ENCODE measurements at places on chromosomes 12 and 14.

- DNase-seq: no peak
Measured at GRCh38 chr12:66140731-66141130, 10.2 kb upstream of the LLPH start.

DNA sequence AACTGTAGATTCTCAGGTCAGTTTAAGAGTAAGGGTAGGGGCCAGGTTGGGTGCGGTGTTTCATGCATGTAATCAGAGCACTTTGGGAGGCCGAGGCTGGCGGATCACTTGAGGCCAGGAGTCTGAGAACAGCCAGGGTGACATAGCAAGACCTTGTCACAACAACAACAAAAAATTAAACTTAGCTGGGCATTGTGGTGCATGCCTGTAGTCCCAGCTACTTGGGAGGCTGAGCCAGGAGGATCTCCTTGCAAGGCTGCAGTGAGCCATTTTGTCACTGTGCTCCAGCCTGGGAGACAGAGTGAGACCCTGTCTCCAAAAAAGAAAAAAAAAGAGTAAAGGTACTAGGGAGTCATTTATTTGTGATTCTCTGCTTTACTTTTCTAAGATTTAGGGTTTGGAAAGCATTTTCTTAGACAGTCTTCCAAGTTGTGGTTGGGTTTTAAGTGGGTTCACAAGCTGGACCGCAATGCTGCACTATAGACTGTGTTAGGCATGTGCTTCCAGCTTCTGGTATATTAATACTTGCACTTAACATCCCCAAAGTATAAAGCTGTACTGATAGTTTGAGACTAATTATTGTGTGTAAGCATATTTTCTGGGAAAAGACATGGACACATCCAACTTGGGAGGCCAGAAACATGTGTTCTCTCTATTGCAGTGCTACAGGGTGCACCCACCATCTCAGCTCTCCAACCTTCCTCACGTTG, 49.1 kb upstream of the HECTD1 start:
- no peak for DNase-seq

- no peak for DNase-seq
Measured at GRCh38 chr14:30985796-30986195, 39.7 kb upstream of the AP4S1 start.

DNA sequence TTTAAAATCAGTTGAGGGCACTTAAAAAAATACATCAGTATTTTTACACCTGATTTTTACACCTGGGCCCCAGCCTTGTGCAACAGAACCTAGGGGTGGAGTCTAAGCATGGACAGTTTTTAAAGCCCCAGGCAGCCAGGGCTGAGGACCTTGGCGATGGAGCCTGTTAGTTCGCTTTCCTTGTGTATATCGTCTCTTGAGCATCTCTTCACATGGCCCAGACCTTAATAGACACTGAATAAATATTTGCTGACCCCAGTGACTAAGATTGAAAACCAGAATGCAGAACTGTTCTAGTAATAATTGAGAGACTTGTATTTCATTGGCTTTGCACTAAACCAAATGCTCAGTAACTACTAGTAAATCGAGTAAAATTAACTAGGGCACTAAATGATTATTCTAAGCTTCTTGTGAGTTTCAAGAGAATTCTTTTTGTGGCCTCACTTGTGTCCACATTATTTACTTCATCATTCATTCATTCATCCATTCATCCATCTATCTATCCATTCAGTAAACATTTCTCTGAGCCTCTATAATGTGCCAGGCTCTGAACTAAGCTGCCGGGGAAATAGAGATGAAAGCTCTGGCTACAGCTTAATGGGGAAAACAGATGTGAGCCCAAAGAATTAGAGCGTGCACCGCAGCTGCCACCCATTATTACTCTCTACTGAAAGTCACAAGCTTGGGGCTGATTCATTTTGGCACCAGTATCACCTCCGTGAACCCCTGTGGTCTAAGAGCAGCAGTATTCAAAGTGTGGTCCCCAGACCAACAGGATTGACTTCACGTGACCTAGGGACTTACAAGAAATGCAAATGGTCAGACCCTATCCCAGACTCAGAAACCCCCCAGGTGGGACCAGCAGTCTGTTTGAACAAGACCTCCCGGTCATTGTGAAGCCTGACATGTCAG, 30.7 kb upstream of the BCL7A start:
- DNase-seq: no peak

- peak; percentile 84 for DNase-seq
Measured at GRCh38 chr12:57845478-57846284, 848 bp downstream of the CTDSP2 start.

- DNase-seq: no peak
Measured at GRCh38 chr14:65371784-65372183, 40.7 kb upstream of the FUT8 start.

GRCh38 chr12:19382111-19382526, 57.2 kb upstream of the AEBP2 start:
- DNase-seq: no peak

DNA sequence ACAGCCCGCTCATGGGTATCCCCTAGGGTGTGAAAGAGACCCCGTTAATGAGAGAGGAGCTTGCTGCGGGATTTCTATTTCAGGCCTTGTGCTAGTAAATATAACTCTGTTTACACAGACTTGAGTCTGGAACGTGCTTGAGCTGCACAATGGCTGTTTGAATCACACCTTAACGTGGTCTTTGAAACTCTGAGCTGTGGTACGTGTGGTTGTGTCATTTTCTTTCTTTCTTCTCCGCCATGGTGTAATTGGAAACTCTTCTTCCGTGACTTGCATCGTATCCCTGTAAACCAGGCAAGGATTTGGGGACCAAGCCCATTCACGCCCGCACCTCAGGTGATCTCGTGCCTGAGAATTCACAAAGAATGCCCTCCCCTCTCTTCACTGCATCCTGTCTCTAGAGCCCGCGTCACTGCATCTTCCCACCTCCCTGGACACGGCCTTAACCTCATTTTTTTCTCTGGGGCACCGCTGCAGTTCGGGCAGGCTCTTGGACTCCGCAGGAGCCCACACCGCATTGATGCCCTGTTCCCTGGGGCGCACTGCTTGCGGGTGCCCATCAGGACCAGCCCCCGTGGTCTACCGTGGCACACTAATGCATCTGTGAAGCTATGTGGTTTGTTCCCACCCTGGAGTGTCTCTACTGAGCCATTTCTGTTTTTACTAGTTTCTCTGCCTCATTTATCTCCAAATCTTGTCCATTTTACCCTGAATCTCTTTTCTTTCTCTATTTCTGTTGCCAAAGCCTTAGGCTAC, 78.4 kb upstream of the PARP11 start:
- no peak for DNase-seq

GRCh38 chr12:64608901-64609535, 1.3 kb upstream of the RASSF3 start:
- DNase-seq: peak; percentile 48

GRCh38 chr14:65704437-65704836, 291.9 kb downstream of the FUT8 start:
- no peak for DNase-seq

Data from SK-N-SH (cell line).